Stimulated activated CD4-positive, alpha-beta T cell treated with anti-CD3 and anti-CD28 coated beads, Interleukin-1b, Interleukin-23, amount 100 ng/mL, for 1 hour (primary cell): ENCODE measurements at places on chromosomes 4 and X.

DNA sequence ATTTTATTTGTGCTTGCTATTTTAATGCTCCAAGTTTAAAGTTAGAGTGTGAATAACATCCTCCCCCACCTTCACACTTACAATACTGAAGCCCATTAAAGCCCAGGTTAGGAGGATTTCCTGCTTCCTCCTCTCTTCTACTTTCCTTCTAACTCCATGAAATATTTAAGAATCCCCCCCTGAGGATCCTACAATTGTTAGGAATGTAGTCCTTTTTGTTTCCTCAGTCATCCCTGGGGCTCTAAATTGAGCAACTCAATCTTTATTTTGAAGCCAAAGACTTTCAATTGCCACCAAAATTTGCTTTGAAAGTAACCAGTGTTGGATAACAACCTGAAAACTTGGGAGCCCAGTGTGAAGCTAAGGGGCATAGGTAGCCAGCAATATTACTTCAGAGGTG lies 276.9 kb downstream of the FAM47A start:
- no peak for DNase-seq

DNA sequence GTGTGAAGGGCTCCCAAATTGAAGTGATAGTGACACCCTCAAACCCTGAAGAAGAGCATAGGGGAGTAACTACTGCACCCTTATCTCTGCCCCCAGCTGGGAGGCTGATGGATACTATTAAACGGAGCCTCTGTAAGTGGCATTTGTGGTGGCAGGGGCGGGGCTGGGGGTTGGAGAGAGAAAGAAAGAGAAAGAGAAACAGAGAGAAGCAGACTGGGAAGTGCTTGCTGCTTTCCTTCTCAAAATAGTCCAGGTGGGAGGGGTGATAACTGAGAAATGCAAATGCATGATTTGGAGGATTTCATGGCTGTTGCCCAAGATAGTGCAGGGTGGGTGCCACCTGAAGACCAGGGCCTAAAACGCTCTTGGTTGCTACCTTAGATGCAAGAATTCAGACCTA lies 253.5 kb upstream of the GATB start:
- peak; percentile 19 for DNase-seq

- DNase-seq = no peak
Measured at GRCh38 chr4:175394208-175394607, 417.9 kb downstream of the GPM6A start.

DNA sequence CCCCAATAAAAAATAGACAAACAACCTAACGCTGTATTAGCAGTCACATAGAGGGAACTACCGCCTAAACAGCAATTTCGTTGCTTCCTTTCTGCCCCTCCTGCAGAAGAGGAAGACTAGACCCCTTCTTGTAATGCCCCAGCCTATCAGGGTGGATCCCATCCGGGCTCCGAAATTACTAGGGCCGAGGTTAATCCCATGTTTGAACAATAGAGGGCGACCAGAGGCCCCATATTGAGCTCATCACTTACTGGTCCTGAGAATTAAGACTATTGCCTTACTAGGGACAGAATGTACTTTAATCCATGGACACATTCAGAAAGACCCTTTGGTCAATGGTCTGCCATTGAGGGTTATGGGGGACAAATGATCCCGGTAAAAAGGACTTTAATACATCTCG lies 11.8 kb upstream of the ZNF630 start:
- DNase-seq = peak; percentile 20

DNA sequence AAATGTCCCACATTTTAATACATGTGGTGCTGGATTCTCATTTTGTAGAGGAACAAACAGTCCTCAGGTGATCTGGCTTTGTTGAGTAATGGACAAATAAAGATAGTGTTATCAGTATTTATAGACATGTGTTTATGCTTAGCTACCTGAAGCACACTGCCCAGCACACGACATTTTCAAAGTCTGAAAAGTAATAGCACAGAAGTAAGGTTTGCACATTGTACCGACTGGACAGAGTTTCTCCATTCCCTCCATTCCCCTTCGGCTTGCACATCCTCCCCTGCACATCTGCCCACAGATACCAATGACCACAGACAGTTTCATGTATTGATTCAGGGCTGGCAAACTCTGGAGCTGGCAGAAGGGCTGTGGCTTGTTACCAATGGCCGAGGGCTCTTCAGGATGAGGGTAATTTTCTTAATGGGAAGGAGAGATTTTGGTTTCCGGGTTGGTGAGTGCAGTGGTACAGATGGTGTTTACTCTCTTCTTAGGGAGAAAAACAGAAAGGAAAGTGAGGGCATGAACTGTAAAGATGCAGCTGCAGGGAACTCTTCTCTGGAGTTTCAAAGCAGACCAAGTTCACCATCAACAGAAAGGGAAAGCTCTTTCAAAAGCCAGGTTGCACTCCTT lies 2.3 kb downstream of the GRPR start:
- no peak for DNase-seq

GRCh38 chr4:37815591-37815990 lies 10.9 kb upstream of the PGM2 start:
- no peak for DNase-seq

GRCh38 chrX:135307171-135307570 lies 2.1 kb upstream of the ETDC start:
- no peak for DNase-seq

- no peak for DNase-seq
Measured at GRCh38 chr4:181939199-181939945, 303.8 kb upstream of the TENM3 start.
